ENCODE measurements at places on chromosomes 12 and 14. TPM values are rescaled to one million over a fixed set of nuclear protein-coding genes. Genes with fewer than 3 reads are reported as not detected.

Gene MYH6
- 13,240 TPM for total RNA-seq

Gene PLD4
- 0.08 TPM for total RNA-seq

Gene DNAI7
- total RNA-seq: 1.5 TPM

DNA sequence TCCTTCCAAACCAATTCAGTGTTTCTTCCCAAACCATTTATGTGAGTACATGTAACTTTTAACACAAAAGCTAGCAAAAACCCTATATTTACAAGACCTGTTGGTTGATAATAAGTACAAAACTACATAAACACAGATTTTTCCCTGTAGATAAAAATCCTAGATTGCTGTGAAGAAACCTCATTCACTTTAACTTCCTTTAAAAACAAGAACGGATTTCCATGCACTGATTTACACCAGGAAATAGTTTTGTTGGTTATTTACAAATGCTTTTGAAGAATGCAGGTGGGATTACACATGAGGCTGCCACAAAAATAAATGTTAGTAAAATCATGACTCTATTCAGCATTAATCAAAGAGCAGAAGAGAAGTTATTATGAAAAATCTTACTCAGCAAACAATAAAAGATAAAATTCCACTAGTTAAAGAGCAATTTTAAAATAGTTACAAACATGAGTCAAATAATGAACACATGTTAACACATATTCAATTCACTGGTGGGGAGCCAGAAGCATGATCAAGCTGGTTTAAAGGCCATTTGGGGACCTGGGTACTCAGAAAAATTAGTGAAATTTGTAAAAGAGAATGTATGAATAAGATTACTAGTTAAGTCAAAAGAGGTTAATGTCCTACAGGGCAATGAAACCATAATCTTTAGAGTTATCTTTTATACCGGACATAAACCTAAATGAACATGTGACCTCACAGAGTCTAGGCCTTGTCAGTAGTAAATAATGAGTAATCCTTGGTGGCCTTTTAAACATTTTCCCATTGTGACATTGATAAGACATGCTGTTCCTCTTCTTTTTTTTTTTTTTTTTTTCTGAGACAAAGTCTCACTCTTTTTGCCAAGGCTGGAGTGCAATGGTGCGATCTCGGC lies 79.9 kb downstream of the PHLDA1 start:
- H3K4me3 ChIP-seq: no peak overlapping the region
- no peaks in the 10 kb centered on the region for H3K36me3 ChIP-seq
- no peak overlapping the region for H3K27ac ChIP-seq
- DNase-seq: no peak
- H3K27me3 ChIP-seq: no peaks in the 10 kb centered on the region

GRCh38 chr14:62159314-62159713 lies 397.1 kb downstream of the SNAPC1 start:
- DNase-seq: no peak
- no peaks in the 10 kb centered on the region for H3K4me1 ChIP-seq
- H3K27me3 ChIP-seq: no peaks in the 10 kb centered on the region
- H3K27ac ChIP-seq: no peak overlapping the region
- H3K4me3 ChIP-seq: no peak overlapping the region
- H3K36me3 ChIP-seq: no peaks in the 10 kb centered on the region

DNA sequence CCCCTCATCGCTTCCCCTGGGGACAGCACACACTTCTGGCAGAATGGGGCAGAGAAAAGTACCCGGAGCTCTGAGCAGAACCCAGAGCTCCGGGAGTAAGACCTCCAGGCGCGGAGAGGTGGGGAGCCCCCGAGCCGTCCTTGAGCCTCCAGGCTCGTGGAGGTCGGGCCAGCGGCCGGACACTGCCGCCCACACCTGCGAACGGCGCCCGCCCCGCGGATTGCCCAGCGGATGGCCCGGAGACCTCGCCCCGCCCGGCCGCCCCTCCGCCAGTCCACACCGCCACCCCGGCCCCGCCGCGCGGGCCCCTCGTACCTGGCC lies 344 bp downstream of the SPTLC2 start:
- H3K4me3 ChIP-seq: peak overlapping the region; percentile 83
- H3K27ac ChIP-seq: peak overlapping the region; percentile 81
- H3K4me1 ChIP-seq: no peaks in the 10 kb centered on the region
- no peak for DNase-seq
- no peaks in the 10 kb centered on the region for H3K36me3 ChIP-seq

GRCh38 chr12:52182384-52182783 lies 9.4 kb downstream of the KRT80 start:
- no peaks in the 10 kb centered on the region for H3K27me3 ChIP-seq
- no peak overlapping the region for H3K27ac ChIP-seq
- no peaks in the 10 kb centered on the region for H3K4me1 ChIP-seq
- no peaks in the 10 kb centered on the region for H3K36me3 ChIP-seq

DNA sequence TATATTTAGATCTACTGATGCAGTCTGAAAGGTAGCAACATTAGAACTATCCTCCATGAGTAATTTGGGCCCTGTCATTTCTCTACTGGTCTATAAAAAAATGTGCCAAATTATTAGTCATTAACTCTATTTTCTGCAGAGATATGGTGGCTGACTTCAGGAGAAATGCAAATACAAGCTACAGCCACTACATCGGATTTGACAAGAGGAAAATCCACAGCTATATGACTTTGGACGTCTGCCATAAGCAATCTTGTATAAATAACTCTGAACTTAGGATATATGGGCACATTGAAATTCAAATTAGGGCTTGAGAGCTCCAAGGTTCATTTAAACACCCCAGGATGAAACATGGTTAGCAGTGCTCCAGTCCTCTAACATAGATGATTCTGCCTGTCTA lies 983.0 kb upstream of the LRFN5 start:
- no peak for DNase-seq
- H3K4me3 ChIP-seq: no peak overlapping the region
- H3K27ac ChIP-seq: no peak overlapping the region

- H3K4me1 ChIP-seq: peaks cover 4% of the 10 kb centered on the region
- H3K36me3 ChIP-seq: no peaks in the 10 kb centered on the region
- H3K27me3 ChIP-seq: peaks cover 4% of the 10 kb centered on the region
- no peak overlapping the region for H3K27ac ChIP-seq
- no peak for DNase-seq
- no peak overlapping the region for H3K4me3 ChIP-seq
These were observed 61.7 kb downstream of the PRMT8 start for GRCh38 chr12:3552726-3553045.

DNA sequence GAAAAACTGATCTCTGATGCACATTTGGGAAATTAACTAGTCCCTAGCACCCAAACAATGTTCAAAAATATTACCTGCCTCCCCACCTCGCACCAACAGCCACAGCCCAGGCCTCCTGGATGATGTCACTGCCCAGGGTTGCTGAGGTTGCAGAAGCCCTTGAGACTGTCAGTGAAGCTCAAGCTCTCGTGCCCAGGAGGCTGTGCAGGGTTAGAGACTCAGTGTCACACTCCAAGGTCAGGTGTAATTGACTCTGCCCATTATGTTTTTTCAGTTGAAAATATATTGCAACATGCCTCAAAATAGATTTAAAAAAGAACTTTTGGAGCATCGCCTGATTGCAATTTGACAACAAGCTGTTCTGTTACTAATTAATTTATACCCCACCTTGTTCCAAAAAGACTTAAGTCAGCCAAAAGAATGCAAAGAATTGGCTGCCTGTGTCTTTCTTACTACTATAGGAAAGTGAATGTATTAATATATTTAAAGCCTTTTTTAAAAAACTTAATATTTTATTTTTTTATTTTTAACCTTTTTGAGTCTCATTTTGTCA lies 72.3 kb downstream of the CMAS start:
- no peaks in the 10 kb centered on the region for H3K27me3 ChIP-seq
- H3K27ac ChIP-seq: no peak overlapping the region
- H3K36me3 ChIP-seq: no peaks in the 10 kb centered on the region
- no peaks in the 10 kb centered on the region for H3K4me1 ChIP-seq
- DNase-seq: no peak

DNA sequence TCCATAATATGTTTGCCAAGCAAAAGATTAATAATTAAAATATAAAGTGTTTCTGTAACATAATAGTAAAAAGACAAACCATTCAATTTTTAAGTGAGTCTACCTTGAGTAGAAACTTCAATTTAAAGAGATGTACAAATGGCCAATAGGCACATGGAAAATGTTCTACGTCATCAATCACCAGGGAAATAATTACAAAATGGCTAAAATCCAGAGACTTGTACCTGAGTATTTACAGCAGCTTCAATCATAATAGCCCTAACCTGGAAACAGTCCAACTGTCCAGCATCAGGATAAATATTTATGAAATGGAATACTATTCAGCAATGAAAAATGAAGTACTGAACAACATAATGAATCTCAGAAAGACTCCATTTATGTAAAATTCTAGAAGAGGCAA lies 95.5 kb upstream of the FAR2 start:
- H3K4me1 ChIP-seq: no peaks in the 10 kb centered on the region
- no peaks in the 10 kb centered on the region for H3K36me3 ChIP-seq
- no peak overlapping the region for H3K27ac ChIP-seq

DNA sequence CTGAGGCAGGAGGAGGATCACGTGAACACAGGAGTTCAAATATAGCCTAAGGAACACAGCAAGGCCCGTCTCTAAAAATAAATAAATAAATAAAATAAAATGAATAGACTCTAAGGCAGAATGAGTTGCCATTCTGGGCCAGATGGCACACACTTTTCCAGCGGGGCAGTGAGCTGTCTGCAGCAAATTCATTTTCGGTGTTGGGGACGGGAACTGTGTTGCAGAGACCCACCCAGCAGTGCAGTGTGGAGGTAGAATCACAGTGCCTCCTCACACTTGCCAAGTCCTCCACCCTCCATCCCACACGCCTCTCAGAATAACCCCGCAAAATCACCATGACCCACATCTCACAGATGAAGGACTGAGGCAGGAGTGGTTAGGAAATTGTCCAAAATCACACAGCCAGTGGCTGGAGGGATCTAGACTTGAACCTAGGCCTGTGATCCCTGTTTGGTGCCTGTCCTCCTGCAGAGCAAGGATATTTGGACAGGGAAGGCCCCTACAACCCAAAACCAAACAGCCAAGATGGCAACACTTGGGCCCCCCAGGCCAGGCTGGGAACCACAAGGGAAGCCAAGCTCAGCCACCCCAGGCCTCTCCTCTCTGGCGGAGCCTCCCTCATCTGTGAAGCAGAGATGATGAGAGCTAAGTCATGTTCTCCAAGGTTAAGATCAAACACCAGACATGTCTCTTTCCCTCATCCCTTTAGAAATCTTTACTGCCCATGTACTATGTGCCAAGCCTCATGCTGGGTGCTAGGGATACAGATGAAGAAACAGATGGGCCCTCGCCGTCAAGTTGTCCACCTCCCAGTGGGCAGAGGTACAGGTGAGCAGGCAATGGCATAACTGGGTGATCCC lies 152.7 kb downstream of the DPF3 start:
- no peak overlapping the region for H3K4me3 ChIP-seq
- DNase-seq: peak; percentile 40
- no peaks in the 10 kb centered on the region for H3K27me3 ChIP-seq
- H3K27ac ChIP-seq: no peak overlapping the region

- H3K27ac ChIP-seq: no peak overlapping the region
- peaks cover under 1% of the 10 kb centered on the region for H3K36me3 ChIP-seq
- H3K27me3 ChIP-seq: no peaks in the 10 kb centered on the region
- H3K4me1 ChIP-seq: no peaks in the 10 kb centered on the region
- DNase-seq: no peak
These were observed 1.2 kb downstream of the ACTR6 start for GRCh38 chr12:100201604-100202423.

GRCh38 chr12:66852091-66852490 lies 173.2 kb upstream of the GRIP1 start:
- H3K27ac ChIP-seq: no peak overlapping the region
- no peaks in the 10 kb centered on the region for H3K4me1 ChIP-seq
- H3K36me3 ChIP-seq: no peaks in the 10 kb centered on the region
- H3K4me3 ChIP-seq: no peak overlapping the region
- H3K27me3 ChIP-seq: no peaks in the 10 kb centered on the region
- no peak for DNase-seq

DNA sequence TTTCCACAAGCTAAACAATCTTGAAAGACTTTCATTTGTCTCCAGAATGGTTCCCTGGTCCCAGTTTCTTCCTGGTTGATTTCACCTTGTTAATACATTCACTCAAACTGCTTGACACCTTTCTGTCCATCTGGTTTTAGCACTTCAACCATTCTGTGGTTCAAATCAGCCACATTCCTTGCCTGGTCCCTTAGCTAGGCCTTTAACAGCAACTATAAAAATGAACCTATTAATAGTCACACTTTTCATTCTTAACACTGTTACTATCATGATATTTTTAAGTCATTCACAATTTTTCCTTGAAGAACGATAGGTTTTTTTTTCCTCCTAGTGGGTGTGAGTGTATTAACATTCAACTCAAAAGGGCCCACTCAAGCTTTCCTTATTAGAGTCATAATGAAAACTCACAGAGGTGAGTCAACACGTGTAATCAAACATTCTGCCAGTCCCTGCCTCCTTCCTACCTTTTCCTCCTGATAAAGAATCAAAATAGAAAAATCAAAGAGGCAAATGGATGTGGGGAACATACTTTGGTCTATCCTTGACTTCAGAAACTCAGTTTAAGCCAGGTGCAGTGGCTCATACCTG lies 34.4 kb upstream of the CCNT1 start:
- no peaks in the 10 kb centered on the region for H3K36me3 ChIP-seq
- H3K4me3 ChIP-seq: no peak overlapping the region
- H3K4me1 ChIP-seq: no peaks in the 10 kb centered on the region
- DNase-seq: no peak

Data from right atrium auricular region (tissue), 2 donors.